ENCODE measurements at places on chromosomes 5 and 9.

- no peak for DNase-seq
Observed at GRCh38 chr5:95993266-95993665, 31.6 kb upstream of the ELL2 start.

- no peak for DNase-seq
Observed at GRCh38 chr5:44001675-44002380, 387.4 kb downstream of the FGF10 start.

- no peak for DNase-seq
Observed at GRCh38 chr9:135751501-135751900, 49.5 kb downstream of the KCNT1 start.

DNA sequence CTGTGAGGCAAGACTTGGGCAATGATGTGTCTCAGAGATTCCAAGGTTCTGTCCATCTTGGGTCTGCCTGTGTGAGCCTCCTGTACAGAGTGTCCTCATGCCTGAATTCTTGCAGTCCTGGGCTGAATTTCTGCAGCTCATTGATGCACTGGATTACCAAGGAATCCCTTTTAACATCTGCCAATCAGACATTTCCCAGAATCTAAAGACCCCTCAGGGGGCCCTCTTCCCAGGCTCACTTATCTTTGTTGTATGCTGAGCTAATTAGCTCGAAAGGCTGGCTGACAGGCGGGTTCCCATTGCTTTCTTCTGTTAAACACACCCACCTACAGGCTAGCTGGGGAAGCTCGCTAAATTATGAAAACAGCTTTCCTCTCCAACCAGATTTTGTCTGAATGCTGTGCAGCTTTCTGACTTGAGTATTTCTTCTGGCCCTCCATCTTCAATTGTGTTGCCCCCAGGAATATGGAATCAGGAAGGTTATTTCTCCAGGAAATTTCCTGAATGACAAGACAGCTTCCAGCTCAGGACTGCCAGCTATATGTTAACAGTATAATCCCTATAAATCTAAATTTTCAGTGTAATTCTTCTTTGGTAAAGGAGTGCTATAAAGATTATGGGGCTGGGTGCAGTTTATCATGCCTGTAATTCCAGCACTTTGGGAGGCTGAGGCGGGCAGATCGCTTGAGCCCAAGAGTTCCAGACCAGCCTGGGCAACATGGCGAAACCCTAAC lies at the start of gene LIX1:
Gene LIX1 (minus strand): TSS at position 91 of the 734 bp plus-strand sequence. CDS start 35 bp downstream, at position 56.
- peak; percentile 22 for DNase-seq

DNA sequence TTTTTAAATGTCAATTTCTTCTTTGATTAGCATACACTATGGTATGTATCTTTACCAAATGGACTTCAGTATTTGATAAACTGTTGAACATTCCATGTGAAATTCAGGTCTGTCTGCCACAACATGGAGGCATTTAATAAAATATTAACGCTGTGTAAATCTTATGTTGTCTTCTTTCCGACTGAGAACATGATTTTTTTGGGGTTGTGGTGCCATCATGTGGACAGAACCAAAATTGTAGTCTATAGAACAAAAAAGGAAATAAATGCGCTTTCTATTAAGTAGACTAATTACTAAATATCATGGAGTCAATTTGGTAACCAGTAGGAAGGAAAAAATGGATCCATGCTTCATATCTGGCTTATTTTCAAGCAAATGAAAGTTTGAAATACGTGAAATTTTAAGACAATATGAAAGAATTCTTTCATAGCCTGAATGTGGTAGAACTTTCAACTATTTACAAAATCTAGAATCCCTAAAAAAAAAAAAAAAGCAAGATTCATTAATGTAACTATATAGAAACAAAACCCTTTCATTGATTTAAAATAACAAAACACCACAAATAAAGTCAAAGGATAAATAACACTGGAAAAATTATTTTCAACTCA lies 2.8 kb upstream of the PLK2 start:
- DNase-seq: peak; percentile 43

DNA sequence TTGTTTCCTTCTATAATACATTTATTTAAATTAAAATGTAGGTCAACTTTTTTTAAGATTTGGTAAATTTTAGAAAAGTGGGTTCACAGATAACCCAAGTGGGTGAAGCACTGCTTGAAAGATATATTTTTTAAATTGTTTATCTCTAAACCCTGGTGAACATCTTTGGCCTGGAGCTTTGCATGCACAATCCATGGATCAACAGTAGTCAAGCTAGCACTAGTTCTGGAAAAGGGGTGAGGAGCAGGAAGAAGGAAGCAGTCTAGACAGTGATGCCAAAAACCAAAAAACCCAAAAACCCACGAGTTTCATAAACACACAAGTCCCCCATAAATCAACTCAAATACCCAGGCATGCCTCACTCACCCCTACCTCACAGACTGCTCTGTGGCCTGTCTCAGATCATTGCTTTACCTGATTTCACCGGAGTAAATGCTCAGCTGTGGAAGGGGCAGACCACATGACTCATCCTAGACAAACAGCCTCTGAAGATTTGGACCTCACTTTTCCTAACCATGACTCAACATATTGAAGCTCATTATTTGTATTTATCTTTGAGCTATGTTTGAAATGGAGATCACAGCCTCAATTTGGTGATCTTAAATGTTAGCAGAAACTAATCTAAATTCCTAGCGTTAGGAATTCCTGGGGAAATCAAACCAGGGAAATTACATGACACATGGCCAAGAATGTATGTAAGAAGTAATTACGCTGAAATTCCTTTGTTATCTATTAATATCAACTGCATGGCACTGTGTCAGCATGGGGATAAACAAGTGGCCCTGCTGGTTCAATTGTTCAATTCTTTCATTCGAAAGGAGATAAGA lies 149.6 kb downstream of the ZNF608 start:
- peak; percentile 33 for DNase-seq

GRCh38 chr5:40594811-40595210 lies 84.9 kb upstream of the PTGER4 start:
- DNase-seq: peak; percentile 24

DNA sequence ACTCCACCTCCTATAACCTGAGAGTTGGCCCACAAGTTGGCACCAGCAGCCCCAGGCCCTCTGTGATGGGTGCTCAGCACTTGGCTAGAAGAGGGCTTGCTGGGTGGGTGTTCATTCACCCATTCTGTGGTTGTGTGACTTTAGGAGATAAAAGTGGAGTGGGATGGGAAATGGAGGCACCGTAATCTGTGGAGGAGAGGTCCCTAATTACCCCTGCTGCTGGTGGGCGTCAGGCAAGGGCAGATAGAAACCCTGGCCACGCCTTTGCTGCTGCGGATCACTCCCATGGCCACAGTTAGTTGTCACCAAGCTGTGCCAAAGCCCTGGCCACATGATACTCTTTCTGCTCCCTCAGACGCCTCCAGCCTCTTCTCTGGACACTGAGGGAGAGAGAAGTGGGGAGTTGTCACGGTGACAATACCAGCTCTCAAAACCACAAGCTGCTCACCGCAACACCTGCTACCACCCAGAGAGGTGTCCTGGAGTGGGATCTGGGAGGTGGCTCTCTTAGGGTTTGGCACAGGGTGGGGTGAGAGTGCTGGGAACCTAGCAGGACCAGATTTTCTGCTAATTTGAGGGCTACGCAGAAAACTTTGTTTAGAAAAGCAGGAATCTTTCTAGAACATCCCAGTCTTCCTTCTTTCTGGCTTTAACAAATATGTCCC lies 12.0 kb upstream of the NEUROG1 start:
- no peak for DNase-seq

DNA sequence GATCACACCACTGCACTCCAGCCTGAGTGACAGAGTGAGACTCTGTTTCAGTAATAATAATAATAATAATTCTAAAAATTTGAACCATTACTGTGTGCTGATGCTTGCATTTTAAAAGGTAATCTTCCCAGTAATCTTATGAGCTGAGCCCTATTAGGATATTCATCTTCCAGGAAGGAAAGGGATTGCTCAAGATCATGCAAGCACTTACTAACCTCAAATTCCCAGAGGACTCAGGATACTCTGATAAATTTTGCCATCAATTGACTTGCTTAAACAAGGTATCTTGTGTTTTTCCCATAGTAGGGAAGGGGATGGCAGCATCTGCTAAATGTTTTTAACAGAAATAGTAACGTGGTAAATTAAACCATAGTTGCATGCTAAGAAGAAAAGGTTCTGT lies 176.4 kb upstream of the MRPS30 start:
- DNase-seq: no peak

DNA sequence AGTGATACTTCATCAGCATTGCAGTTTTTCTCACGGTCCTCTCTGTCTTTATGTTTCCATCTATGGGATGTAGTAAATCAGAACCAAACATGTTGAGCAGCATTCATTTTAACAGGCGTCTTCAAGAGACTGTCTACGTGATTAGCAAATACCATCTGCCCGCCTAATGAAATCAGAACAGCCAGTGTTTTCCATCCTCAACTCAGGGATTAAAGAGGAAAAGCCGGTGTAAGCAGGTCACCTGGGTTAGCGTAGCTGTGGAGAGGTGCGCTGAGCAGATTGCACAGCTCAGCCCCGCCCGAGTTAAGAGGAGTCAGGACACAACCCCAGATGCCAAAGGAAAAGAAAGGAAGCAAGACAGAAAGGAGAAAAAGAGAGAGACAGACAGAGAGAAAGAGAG lies 54.3 kb upstream of the ANKRD33B start:
- DNase-seq: no peak

GRCh38 chr5:81819556-81820317 lies 68.8 kb upstream of the SSBP2 start:
- DNase-seq: peak; percentile 12

DNA sequence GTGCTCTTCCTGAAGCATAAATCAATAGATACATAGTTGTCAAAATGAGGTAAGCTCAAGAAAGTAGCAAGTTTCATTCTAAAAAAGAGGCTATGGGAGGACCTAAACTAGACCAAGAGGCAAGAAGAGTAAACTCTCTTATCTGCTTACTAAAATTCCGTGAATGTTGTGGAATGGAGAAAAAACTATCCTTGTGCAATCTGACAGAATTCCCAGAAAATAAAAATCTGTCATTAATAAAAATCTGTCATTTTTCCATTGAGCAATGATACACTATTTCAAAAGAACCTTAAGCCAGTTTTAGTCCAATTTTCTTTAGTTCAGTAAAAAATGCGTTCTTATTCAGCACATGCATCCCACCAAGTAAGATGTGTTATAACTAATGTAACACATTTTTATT lies 15.9 kb upstream of the FANCC start:
- DNase-seq: no peak

DNA sequence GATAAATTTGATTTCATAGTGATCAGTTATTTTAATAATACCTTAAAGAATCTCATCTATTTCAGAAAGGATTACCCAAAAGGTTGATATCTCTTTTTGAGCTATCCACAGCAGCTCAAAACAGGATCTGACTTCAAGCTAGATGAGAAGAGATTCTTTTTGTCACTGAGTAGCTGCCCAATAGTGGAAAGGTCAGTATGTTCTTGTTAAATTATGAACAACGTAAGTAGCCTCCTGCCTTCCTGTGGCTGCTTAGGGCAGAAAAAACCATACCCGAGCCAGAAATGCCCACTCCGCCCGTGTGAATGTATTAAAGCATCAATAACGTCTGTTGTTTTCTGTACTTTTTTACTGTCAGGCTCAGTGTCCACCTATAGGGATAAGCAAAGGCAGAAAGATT lies 51.3 kb upstream of the PRUNE2 start:
- no peak for DNase-seq

DNA sequence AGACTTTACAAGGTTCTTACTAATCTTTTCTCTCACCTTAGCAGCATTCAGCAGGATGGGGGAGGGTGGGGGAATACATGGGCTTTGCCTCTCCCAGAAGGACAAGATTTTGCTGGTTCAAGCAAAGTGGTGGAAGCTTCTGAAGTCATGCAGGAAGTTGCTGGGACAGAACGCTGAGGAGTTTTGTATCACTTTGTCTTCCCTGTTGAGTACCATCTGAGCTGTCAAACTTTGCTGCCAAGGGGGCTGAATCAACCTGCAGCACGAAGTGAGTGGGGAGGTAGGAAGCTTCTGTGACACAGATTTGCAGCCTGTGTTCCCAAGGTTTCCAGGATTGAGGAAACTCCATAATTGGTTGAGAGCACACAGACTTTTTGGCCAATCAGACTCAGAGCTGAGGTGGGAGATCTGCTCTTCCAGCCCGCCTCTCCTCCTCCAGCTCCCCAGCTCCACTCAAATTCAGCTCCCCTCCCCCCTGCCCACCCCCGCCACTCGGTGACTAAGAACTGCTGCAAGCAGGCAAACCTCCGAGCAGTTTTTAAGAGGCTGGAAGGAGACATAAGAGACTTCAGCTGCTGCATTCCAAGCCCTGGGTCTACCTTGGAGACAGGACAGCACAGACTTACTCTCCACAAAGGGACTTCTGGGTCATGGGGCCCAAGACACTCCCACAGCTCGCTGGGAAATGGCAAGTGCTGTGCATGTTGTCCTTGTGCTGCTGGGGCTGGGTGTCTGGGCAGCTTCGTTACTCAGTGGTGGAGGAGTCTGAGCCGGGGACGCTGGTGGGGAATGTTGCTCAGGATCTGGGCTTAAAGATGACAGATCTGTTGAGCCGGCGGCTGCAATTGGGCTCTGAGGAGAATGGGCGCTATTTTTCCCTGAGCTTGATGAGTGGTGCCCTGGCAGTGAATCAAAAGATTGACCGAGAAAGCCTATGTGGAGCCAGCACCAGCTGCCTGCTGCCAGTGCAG lies at the start of gene PCDHGC5:
Gene PCDHGC5 (plus strand): TSS at position 491 of the 971 bp plus-strand sequence. CDS start 160 bp downstream, at position 651.
- DNase-seq: no peak

- no peak for DNase-seq
Observed at GRCh38 chr5:109387408-109387974, 22.3 kb downstream of the PJA2 start.

- peak; percentile 26 for DNase-seq
Observed at GRCh38 chr5:153463806-153464205, 26.7 kb upstream of the GRIA1 start.

DNA sequence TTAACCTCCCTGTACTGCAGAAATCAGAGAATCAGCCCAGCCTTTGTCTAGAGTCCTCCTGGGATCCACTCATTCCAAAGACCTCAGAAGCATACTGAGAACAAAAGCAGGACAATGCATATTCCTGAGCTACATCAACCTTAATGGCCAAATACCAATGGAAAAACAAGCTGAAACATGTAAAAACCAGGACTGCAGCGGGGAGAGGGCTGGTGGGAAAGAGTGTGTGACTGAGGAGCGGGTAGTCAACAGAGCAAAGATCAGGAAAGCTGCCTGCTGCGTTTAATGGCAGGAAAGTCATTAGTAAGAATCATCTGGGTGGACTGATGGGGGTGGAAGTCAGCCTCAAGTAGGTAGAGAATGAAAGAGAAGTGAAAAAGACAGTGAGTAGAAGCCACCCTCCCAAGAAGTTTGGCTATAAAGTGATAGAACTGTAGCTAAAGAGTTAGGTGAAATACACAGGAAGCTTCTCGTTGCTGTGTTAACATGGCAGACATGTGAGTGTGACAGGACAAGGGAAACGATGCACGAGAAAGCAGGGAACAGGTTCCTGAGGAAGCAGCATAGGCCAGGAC lies 88.1 kb downstream of the OTULIN start:
- no peak for DNase-seq

DNA sequence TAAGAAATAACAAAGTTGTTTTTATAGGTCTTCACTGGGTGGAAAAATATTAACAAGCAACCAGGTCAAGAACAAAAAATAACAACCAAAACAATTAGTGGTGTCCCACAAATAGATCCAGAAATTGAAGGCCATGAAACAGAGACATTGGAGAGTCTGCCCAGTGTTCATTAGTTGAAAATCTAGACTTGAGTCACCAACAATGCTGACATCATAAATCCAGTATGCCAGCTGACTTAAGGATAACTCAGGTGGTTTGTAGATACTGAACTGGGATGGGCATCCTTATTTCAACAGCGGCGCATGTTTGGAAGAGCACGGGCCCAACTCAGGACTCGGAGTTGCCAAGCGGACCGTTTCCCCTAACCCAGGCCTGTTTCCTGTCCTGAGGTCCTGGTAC lies 80.7 kb upstream of the TNFAIP8 start:
- no peak for DNase-seq
